NCI-H69 (cell line): ENCODE measurements at places on chromosomes 1 and 21.

DNA sequence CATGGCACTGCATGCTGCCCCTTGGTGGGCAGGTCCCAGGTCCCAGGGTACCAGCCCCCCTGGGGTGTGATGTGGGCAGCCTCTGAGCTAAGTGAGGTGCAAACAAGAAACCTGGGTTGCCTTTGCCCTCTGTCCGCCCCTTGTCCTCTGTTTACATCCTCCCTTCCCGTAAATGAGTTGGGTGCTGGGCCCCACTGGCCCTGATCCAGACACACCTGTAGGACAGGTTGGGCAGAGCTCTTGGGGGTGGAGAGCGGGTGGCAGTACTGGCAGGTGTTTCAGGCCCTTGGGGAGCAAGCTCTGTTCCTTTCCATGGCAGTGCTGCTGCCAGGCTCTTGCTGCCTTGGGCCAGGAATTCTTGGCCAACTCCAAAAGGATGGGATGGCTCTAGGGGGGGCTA, 35.8 kb downstream of the ELF3 start:
- peak; percentile 95 for DNase-seq

GRCh38 chr1:94884507-94884906, 42.4 kb downstream of the CNN3 start:
- no peak for DNase-seq

DNA sequence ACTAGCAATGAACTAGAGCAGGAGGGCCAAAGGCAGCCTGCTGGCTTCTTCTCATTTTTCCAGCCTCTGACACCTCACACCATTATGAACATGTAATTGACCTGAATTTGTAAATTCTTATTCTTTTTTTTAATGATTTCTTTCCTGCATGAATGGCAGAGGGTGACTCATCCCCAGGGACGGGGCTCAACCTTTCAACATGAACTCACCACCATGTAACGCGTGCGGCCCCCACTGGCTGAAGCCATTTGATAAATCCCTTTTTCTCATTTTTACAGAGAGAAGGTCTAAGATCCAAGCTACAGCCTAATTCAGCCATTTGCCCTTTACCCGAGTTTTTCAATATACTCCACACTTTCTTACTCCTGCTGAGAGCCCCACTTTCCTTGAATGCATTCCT, 9.3 kb upstream of the ETS2 start:
- DNase-seq, result no peak

DNA sequence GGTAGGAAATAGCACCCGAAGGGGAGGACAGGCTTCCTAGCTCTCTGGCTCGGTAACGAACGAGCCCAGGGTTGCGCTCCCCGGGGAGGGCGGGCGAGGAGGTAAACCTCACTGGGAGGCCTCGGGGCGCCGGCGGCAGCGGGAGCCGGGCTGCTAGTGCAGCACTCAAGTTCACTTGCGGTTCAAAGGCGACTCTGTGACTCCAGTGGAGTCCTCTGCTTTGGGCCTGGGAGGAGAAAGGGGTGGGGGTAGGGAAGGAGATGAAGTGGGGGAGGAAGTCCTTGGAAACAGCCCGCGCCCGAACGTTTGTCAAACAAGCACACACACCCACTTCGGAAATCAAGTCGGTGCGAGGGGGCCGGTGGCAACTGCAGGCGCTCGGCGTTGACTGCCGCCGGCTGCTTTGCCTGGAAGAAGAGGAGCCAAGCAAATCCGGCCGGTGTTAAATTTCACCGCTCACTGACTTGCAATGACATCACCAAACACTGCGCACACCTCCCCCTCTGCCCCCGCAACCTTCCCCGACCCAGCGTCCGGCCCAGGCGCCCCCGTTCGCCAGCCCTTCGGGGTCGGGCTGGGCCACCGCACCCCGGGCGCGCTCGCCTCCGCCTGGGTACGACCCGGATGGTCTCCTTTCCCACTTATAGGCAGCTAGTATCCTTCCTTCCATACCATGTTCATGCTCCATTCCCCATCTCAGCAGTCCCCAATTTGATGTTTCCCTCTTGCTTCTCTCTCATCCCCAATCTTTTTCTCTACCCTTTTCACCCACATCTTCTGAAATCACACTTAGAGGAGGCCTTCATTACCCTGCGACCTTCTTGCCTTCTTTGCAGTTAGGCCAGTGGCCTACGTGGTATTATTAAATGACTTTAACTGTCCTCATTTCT, at the start of gene COL24A1:
Gene COL24A1, minus strand, starts transcription at position 207 of the 890 bp plus-strand sequence. CDS start 376 bp downstream, outside the sequence.
- DNase-seq, result peak; percentile 79

DNA sequence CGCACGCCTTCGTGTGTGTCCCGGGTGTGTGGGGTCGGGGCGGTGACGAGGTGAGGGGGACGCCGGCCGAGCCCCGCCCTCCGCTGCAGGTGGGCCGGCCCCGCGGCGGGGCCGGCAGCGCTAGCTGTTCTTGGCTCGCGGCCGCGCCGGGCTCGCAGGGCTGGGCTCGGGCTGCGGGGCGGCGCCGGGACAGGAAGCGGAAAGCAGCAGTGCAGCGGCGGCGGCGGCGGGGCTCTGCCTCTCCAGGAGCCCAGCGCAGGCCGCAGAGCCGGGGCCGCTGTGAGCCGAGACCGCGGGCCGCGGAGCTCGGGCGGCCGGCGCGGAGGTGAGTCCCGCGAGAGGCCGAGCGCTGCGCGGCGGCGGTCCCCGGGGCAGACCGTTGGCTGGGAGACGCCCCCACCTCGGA, at the start of gene VANGL1:
Gene VANGL1, plus strand, starts transcription at position 209 of the 406 bp plus-strand sequence. CDS start 9,444 bp downstream, outside the sequence.
- peak; percentile 70 for DNase-seq

- no peak for DNase-seq
These were observed 53.4 kb downstream of the POU2F1 start for GRCh38 chr1:167274061-167274460.

- DNase-seq, result peak; percentile 72
These were observed 182.1 kb upstream of the DMRTA2 start for GRCh38 chr1:50605186-50605875.

GRCh38 chr1:174051956-174052355, 29.8 kb upstream of the RC3H1 start:
- no peak for DNase-seq

- no peak for DNase-seq
These were observed 186.7 kb downstream of the PDE4B start for GRCh38 chr1:65979136-65980044.
